ENCODE measurements at places on chromosomes 7 and 10. TPM values are rescaled to one million over a fixed set of nuclear protein-coding genes. Genes with fewer than 3 reads are reported as not detected.

Gene DRGX
- total RNA-seq, result not detected

Gene C10orf67
- total RNA-seq, result 0.91 TPM

Gene NPTX2
- total RNA-seq, result 4.2 TPM

Gene STEAP1B
- total RNA-seq, result 1.4 TPM

Gene SPDYE2
- not detected for total RNA-seq

Gene TMEM270
- total RNA-seq, result not detected

Gene WNT8B
- total RNA-seq, result not detected

Gene FRG2B
- total RNA-seq, result not detected

Gene NACAD
- 2.0 TPM for total RNA-seq

Gene GALNT17
- 7.5 TPM for total RNA-seq

Measured in lower leg skin (tissue), 4 donors.